ENCODE measurements at places on chromosomes 12 and 14.

GRCh38 chr12:8950702-8951478 is 1.4 kb upstream of the M6PR start:
- DNase-seq = peak; percentile 70

- DNase-seq = no peak
Measured at GRCh38 chr12:53938326-53939140, at the start of gene HOXC13. Gene HOXC13, plus strand, starts transcription at chr12:53938831. Its CDS starts 76 bp downstream, at chr12:53938907.

- no peak for DNase-seq
Measured at GRCh38 chr12:50111395-50111692, 692 bp upstream of the COX14 start.

DNA sequence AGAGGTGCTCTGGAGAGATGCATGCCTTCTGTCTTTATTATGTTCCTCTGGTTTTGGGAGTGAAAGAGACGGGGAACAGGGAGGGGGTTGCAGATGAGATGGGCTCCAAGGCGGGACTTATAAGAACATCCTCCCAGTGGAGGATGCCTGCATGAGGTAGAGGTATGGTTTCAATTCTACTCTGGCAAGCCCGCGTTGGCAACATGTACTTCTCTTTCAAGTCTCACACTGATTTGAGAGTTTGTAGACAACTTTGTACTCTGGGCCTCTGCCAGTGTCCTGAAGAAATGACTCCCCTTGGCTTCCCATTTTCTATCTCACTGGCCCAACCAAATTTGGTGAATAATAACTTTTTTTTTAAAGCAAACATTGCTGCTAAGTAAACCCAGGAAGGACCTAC is 121.3 kb downstream of the C12orf75 start:
- DNase-seq = no peak

DNA sequence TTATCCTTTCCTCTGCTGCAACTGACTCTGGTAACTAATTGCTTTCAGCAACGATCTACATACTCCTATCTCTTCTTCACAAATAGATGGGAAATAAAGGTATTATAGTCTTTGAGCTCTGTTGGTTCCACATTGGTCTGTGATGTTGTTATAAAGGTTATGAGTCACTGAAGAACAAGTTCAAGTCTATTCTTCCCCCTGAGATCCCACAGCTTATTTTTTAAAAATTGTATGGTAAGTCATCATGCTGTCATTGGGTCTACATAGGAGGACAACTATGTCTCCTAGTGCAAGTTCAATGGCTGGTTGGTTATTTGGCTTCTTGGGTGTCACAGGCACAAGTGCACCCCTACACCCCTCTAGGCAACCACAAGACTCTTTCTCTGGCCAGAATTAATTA is 49.6 kb upstream of the PTCSC3 start:
- no peak for DNase-seq

GRCh38 chr12:1680804-1681492 is 9.9 kb upstream of the ADIPOR2 start:
- no peak for DNase-seq

GRCh38 chr12:62434494-62435302 is 31.9 kb upstream of the MON2 start:
- no peak for DNase-seq

- DNase-seq = no peak
Measured at GRCh38 chr14:81295958-81296923, 75.5 kb upstream of the GTF2A1 start.

DNA sequence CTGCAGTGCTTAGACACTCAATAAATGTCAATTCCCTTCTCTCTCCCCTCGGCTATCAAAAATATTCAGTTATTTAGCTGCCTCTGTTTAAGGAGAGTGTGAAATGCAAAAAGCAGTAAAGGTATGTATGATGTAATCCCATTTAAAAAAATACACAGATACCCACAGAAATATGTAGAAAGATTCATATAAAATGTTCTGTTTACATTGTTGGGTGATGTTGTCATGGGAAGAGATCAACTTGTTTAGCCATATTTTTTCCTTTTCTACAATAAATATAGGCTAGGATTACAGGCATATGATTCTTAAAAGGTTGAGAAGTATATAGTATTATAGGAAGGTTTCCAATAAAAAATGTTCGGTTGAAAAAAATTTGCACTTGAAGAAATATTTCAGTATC is 7.8 kb downstream of the PPP2R3C start:
- DNase-seq = no peak
